ENCODE measurements at places on chromosomes 1 and 21. TPM values are rescaled to one million over a fixed set of nuclear protein-coding genes. Genes with fewer than 3 reads are reported as not detected.

- H3K4me3 ChIP-seq = no peak overlapping the region
- peaks cover 28% of the 10 kb centered on the region for H3K36me3 ChIP-seq
- no peak for DNase-seq
- no peaks in the 10 kb centered on the region for H3K4me1 ChIP-seq
- no peak overlapping the region for H3K27ac ChIP-seq
Observed at GRCh38 chr1:205108464-205108863, 13.3 kb downstream of the RBBP5 start.

- peaks cover 5% of the 10 kb centered on the region for H3K4me1 ChIP-seq
- peaks cover 78% of the 10 kb centered on the region for H3K27me3 ChIP-seq
- DNase-seq = no peak
- H3K4me3 ChIP-seq = no peak overlapping the region
- no peak overlapping the region for H3K27ac ChIP-seq
Observed at GRCh38 chr1:203301331-203301668, 4.0 kb upstream of the BTG2 start.

GRCh38 chr1:55926906-55927471 lies 652.4 kb downstream of the PLPP3 start:
- no peak overlapping the region for H3K4me3 ChIP-seq
- no peaks in the 10 kb centered on the region for H3K27me3 ChIP-seq
- no peaks in the 10 kb centered on the region for H3K4me1 ChIP-seq

- peaks cover 2% of the 10 kb centered on the region for H3K4me1 ChIP-seq
- H3K4me3 ChIP-seq = no peak overlapping the region
- no peaks in the 10 kb centered on the region for H3K36me3 ChIP-seq
Observed at GRCh38 chr1:111565968-111566367, 53.6 kb upstream of the RAP1A start.

GRCh38 chr1:24996456-24996855 lies 66.4 kb upstream of the RUNX3 start:
- no peaks in the 10 kb centered on the region for H3K4me1 ChIP-seq
- no peak overlapping the region for H3K4me3 ChIP-seq
- no peaks in the 10 kb centered on the region for H3K36me3 ChIP-seq
- no peak for DNase-seq

DNA sequence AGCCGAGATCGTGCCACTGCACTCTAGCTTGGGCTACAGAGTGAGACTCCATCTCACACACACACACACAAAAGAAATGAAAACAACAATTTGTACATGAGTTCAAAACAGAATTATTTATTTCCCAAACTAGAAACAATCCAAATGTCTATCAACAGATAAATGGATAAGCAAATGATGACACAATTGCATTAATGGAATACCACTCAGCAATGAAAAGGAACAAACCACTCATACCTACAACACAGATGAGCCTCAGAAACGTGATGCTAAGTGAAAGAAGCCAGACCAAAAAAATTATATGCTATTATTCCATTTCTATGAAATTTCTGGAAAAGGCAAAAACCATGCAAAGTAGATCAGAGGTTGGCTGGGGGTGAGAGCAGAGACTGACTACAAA lies 2.0 kb upstream of the PGD start:
- no peak for DNase-seq
- no peaks in the 10 kb centered on the region for H3K27me3 ChIP-seq
- H3K27ac ChIP-seq = no peak overlapping the region
- H3K36me3 ChIP-seq = peaks cover 14% of the 10 kb centered on the region
- no peak overlapping the region for H3K4me3 ChIP-seq

- H3K4me1 ChIP-seq = peaks cover 37% of the 10 kb centered on the region
- no peak overlapping the region for H3K27ac ChIP-seq
- no peak for DNase-seq
- H3K4me3 ChIP-seq = no peak overlapping the region
- H3K36me3 ChIP-seq = no peaks in the 10 kb centered on the region
Observed at GRCh38 chr1:67844988-67845387, 11.7 kb upstream of the GNG12 start.

DNA sequence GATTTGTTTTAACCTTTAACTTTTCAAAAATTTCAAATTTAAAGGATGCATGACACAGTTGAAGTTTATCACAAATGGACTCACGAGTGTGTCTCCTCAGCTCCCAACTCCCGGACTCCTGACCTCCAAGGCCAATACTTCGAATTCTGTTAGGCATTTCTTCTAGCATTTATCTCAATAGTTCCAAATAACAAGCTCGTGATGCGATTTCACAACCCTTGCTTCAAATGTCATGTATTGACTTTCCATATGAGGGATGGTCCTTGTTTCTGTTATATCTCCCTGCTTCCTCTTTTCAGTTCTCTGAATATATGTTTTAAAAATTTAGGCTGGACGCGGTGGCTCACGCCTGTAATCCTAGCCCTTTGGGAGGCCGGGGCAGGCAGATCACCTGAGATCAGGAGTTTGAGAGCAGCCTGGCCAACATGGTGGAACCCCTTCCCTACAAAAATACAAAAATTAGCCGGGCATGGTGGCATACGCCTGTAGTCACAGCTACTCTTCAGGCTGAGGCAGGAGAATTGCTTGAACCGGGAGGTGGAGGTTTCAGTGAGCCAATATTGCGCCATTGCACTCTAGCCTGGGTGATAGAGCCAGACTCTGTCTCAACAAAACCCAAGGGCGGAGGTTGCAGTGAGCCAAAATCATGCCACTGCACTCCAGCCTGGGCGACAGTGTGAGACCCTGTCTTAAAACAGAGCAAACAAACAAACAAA lies 52.0 kb upstream of the TINAGL1 start:
- no peak overlapping the region for H3K27ac ChIP-seq
- H3K36me3 ChIP-seq = no peaks in the 10 kb centered on the region
- H3K4me1 ChIP-seq = no peaks in the 10 kb centered on the region
- H3K4me3 ChIP-seq = no peak overlapping the region
- DNase-seq = no peak

Gene TSPAN1
- not detected for total RNA-seq

Gene OR2AJ1
- total RNA-seq = not detected

Gene NBPF10
- total RNA-seq = 0.31 TPM
